Inflammatory macrophage treated with lipopolysaccharide for 1 hour (primary cell): ENCODE measurements at places on chromosomes 3 and 15.

- DNase-seq, result no peak
These were observed 27.6 kb downstream of the ARNT2 start for GRCh38 chr15:80431635-80432344.

DNA sequence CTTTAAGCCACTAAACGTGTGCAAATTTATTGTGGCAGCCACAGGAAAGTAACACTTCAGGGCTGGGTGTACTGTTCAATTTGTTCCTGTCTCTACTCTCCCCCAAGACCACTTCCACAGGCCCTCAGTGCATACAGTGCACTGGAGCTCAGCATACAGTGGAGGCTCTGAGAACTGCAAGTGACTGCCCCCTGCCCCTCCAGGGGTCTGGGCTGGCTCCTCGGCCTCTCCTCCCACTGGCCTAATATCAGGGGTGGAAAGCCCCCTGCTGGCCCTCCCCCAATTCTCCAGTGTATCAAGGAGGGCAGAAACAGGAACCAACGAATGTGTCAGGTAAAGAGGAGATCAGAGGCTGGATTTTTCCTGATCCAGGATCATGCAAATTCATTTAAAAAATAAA lies 19.9 kb upstream of the HEG1 start:
- DNase-seq, result no peak

DNA sequence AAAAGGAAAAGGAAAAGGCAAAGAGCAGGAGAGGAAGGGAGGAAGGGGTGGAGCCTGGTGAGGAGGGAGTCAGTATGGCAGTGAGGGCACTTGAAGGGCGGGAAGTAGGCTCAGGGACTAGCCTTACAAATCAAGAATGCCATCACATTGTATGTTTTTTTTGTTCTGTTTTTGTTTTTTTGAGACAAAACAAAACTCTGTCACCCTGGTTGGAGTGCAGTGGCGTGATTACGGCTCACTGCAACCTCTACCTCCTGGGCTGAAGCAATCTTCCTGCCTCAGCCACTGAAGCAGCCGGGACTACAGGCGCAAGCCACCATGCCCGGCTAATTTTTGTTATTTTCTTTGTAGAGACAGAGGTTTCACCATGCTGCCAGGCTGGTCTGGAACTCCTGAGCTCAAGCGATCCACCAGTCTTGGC lies 10.5 kb upstream of the PIK3CB start:
- DNase-seq, result no peak

DNA sequence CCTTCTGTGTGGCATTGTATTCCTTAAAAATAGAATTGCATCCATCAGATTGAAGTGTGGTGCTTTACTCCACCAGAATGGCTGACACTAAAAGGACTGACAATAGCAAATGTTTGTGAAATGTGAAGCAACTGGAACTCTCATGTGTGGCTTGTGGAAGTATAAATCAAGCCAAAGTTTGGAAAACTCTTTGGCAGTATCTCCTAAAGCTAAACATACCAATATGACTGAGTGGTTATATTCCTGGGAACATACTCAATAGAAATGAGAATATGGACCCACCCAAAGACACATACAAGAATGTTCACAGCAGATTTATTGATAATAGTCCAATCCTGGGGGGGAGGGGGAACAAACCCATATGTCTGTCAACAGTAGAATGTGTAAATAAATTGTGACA lies 87.1 kb downstream of the RARB start:
- DNase-seq, result no peak

- no peak for DNase-seq
These were observed 210.8 kb upstream of the LINGO1 start for GRCh38 chr15:77843546-77843945.

DNA sequence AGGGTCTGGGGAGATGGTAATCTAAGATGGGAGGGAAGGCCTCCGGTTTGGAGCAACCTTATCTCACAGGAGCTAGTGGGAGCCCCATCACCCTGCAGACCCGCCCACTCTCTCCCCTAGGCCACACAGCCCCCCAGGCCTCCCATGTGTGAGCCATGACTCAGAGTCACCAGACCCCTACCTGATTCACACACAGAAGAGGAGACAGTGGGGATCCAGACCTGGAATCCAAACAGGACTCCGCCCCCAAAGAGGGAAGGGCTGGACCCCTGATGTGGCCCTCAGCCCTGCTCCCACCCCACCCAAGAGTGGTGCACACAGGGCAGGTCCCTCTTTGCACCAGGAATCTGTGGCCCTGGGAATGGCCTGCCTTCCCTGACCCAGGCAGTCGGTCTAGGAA lies 97.4 kb downstream of the ADCY5 start:
- DNase-seq, result no peak

DNA sequence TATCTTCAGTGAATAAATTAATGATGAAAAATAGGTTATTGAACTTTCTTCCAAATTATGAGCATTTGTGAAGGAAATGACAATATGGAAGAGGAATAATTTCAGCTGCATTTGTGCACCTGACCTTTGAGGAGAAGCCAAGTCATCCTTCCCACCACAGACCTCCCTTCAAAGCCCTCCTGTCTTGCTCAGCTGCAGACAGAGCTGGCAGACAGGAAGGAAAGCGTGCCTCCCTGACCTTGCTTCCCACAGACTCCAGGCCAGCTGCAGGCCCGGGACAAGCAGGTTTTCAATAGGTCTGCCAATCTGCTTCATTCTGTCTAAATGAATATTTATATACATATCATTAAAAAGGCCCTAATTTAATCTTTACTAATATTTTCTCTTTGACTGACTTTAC lies 152.9 kb upstream of the RBMS3 start:
- no peak for DNase-seq
